ENCODE measurements at places on chromosomes 5 and 9.

- DNase-seq = no peak
Observed at GRCh38 chr5:95069948-95070347, 214.9 kb downstream of the MCTP1 start.

DNA sequence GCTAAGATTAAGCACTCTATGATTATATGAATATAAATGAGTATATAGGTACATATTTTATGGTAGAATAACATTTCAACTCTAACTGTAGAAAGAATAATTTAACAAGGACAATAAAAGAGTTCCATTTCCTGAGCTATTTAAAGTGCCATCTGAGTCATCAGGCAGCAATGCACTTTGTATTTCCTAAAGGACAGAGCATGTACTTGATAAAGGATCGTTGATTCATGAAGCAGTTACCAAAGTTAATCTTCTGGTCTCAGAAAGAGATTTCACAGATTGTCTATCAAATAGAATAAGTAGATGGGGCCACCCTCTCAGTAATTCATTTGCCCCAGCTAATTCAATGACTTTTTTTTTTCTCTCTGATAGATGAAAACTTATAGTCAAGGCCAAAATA lies 747.8 kb downstream of the CDH18 start:
- no peak for DNase-seq

- no peak for DNase-seq
Observed at GRCh38 chr5:81506900-81507588, 113.1 kb upstream of the ACOT12 start.

DNA sequence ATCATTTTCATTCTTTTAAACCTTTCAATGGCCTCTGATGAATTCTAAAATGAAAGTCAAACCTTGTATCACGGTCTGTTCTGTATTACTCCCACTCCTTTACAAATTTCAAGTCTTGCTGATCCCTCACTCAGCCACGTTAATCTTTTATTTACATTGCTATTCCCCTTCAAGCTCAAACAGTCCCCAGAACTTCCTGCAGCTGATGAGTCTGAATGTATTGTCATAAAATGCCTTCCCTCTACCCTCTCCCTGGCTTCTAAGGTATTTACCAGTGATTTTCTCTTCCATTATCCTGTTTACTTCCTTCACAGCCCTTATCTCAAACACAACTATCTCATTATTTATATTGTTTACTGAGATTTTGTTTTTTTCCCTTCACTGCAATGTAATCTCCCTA lies 562.3 kb upstream of the C9orf72 start:
- DNase-seq = no peak

DNA sequence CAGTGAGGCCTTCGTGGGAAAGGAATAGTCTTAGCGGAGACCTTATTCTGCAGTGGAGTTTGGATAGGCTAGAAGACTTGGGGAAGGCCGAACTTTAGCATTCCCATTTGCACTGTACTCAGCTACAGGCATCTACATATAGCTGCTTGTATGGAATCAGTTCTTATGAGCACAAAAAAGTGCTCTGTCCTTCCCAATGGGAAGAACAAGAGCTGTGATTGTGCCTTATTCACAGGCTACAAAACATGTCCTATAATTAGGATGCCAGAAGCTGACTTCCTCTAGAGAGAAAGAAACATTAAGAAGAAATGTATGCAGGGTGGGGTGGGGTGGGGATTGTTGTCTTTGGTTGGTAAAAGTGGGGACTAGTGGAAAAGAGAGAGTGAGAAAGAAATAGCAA lies 154.7 kb downstream of the ATP10B start:
- no peak for DNase-seq

DNA sequence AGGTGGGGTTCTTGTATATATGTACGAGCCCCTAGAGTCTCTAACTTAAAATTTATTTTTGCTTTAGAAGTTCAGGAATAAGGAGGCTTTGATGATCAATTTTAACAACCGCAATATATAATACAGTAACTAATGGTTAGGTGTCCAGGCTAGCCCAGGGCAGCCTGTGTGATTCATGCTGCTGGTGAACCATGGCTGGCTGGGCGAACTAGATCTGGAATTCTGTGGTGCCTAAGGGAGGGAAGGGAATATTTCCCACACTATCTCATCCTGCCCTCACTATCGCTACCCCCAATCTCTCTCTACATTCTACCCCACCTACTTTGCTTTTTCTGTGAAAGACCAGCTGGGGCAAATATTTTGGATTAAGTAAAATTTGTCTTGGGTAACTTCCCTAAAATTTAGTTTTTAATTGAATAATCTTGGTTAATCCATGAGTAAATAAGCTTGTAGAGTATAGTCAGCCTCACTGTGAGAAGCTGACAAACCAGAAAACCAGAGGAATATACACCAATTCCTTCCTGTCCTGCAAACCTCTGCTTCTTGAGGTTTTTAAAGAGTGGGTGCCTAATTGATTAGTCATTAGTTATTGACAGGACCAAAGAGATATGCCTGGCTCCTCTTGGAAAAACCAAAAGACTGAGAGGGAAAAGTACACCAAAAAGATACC lies 115.1 kb upstream of the CCDC152 start:
- DNase-seq = no peak

- no peak for DNase-seq
Observed at GRCh38 chr9:107431461-107431860, 58.1 kb downstream of the KLF4 start.

GRCh38 chr5:54704333-54704732 lies 186.8 kb downstream of the SNX18 start:
- no peak for DNase-seq

GRCh38 chr5:69152731-69153130 lies 14.2 kb upstream of the CCNB1 start:
- DNase-seq = no peak

DNA sequence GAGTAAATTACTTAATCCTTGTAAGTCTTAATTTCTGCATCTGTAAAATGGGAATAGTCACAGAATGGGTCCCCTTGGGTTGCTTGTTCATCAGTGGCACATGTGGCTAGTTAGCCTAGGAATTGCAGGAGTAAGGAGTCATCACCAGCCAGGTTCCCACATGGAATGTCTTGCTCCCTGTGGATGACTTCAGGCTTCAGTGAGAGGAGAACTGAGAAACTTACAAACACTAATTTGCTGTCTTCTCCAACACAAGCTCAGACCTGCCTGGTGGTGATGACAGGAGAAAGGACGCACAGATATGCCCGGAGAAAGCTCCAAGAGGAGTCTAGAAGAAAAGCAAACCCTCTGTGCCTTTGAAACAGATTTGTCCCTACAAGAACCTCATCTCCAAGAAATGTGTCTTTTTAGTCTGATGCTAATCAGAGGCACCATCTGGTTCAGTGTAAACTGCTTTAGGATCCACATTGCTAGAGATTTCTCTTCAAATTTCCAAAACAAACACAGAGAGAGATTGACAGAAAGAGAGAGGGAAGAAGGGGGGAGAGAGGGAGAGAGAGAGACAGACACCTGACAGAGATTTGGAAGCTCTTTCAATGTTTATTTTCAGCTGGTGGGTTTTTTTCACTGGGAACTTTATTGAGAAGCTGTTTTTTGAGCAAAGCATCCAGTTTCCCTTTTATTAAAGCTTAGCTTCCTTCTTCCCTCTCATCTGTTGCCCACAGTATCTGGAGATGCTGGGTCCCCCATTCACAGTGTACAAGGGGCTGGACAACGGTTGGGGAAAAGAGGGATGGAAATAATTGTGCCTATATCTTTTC lies 128.3 kb downstream of the DOCK2 start:
- DNase-seq = no peak
